ENCODE measurements at places on chromosomes 12 and 14. TPM values are rescaled to one million over a fixed set of nuclear protein-coding genes. Genes with fewer than 3 reads are reported as not detected.

DNA sequence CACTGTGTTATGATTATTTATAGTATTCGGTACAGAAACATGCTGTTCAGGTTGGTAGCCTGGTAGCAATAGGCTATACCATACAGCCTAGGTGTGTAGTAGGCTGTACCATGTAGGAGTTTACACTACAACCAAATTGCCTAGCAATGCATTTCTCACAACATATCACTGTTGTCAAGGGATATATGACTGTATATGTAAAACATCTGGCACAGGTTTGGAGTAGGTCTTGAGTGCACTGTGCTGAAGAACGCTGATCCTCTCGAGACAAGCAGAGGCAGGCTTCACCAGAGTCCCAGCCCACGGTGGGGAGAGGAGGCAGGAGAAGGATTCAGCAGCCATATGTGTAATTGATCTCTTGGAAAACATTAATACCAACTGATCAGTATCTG is 15.0 kb upstream of the TBX5 start:
- no peak overlapping the region for H3K27ac ChIP-seq
- H3K36me3 ChIP-seq = no peaks in the 10 kb centered on the region
- no peak for DNase-seq
- H3K27me3 ChIP-seq = no peaks in the 10 kb centered on the region

GRCh38 chr14:85074955-85075354 is 455.0 kb upstream of the FLRT2 start:
- no peaks in the 10 kb centered on the region for H3K27me3 ChIP-seq
- no peak for DNase-seq
- no peaks in the 10 kb centered on the region for H3K36me3 ChIP-seq
- no peak overlapping the region for H3K4me3 ChIP-seq

- H3K4me1 ChIP-seq = no peaks in the 10 kb centered on the region
- no peaks in the 10 kb centered on the region for H3K27me3 ChIP-seq
- DNase-seq = no peak
- no peak overlapping the region for H3K27ac ChIP-seq
- H3K36me3 ChIP-seq = no peaks in the 10 kb centered on the region
Measured at GRCh38 chr12:89863493-89863938, 154.9 kb upstream of the ATP2B1 start.

- no peaks in the 10 kb centered on the region for H3K36me3 ChIP-seq
- H3K27me3 ChIP-seq = no peaks in the 10 kb centered on the region
- H3K4me3 ChIP-seq = no peak overlapping the region
- no peak for DNase-seq
- H3K4me1 ChIP-seq = no peaks in the 10 kb centered on the region
Measured at GRCh38 chr12:77001276-77001675, 64.1 kb downstream of the E2F7 start.

- H3K27ac ChIP-seq = peak overlapping the region; percentile 99
- DNase-seq = no peak
- no peaks in the 10 kb centered on the region for H3K27me3 ChIP-seq
- no peaks in the 10 kb centered on the region for H3K36me3 ChIP-seq
- no peak overlapping the region for H3K4me3 ChIP-seq
- H3K4me1 ChIP-seq = peaks cover 32% of the 10 kb centered on the region
Measured at GRCh38 chr14:75260025-75260763, 18.4 kb upstream of the FOS start.

- no peaks in the 10 kb centered on the region for H3K4me1 ChIP-seq
- H3K27ac ChIP-seq = no peak overlapping the region
- H3K36me3 ChIP-seq = no peaks in the 10 kb centered on the region
- H3K27me3 ChIP-seq = no peaks in the 10 kb centered on the region
- no peak for DNase-seq
Measured at GRCh38 chr14:23406725-23407355, 1.2 kb downstream of the MYH6 start.

DNA sequence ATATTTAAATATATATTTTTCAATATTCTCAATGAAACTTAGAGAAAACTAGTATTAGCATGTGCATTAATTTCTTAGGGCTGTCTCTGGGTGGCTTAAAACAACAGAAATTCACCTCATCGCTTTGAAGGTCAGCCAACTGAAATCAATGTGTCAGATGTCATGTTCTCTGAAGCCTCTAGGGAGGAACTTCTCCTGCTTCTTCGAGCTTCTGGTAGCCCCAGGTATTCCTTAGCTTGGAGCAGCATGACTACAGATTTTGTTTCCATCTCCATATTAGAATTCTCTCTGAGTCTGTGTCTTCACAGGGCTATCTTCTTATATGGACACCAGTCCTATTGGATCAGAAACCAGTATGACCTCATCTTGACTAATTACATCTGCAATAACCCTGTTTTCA is 221.5 kb downstream of the PDZRN4 start:
- H3K27me3 ChIP-seq = no peaks in the 10 kb centered on the region
- no peak for DNase-seq
- peaks cover 13% of the 10 kb centered on the region for H3K4me1 ChIP-seq
- no peaks in the 10 kb centered on the region for H3K36me3 ChIP-seq

DNA sequence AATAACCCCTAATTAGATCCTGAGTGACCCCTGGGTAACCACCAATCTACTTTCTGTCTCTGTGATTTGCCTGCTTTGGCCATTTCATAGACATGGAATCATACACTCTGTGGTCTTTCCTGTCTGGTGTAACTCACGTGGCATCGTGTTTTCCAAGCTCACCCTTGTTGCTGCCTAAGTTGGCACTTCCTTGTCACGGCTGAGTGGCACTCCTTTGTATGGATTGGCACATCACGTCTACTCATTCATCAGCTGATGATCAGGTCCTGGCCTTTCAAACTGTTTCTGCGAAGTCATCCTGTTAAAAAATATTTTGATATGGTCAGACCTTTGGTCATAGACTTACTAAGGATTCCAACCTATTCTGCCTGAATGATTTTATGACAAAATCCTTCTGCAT is 87.7 kb downstream of the GLT1D1 start:
- DNase-seq = no peak
- peaks cover 5% of the 10 kb centered on the region for H3K4me1 ChIP-seq

- H3K4me1 ChIP-seq = peaks cover 21% of the 10 kb centered on the region
- peak; percentile 12 for DNase-seq
- H3K27ac ChIP-seq = no peak overlapping the region
- peak overlapping the region; percentile 7 for H3K4me3 ChIP-seq
- H3K27me3 ChIP-seq = peaks cover 4% of the 10 kb centered on the region
- H3K36me3 ChIP-seq = no peaks in the 10 kb centered on the region
Measured at GRCh38 chr12:78863482-78864402, 832 bp upstream of the SYT1 start.

DNA sequence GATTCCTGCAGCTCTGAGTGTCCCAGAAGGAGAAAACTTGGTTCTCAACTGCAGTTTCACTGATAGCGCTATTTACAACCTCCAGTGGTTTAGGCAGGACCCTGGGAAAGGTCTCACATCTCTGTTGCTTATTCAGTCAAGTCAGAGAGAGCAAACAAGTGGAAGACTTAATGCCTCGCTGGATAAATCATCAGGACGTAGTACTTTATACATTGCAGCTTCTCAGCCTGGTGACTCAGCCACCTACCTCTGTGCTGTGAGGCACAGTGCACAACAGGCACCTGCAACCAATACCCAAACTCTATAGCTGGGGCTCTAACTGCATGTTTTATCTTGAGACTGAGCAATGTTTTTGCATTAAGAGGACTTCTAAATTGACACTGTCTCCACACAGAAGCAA is 379.2 kb upstream of the OR4E1 start:
- H3K4me3 ChIP-seq = no peak overlapping the region
- no peaks in the 10 kb centered on the region for H3K36me3 ChIP-seq
- H3K4me1 ChIP-seq = no peaks in the 10 kb centered on the region

DNA sequence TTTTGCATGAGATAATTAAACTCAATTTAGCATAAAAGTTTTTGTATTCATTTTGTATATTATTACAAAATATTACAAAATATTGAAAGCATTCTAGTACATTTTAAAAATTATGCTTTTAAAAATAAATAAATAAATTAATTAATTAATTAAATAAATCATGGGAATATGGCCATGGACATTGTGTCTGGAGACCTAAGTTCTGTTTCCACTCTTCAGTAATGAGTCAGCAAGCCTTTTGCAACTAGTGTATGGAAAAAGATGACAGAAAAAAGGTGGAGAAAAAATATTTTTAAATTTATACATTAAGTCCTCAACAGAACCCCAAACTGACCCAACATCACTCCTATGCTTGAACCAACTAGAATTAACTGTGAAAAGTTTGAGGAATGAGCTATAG is 1187.5 kb upstream of the USP15 start:
- H3K27ac ChIP-seq = no peak overlapping the region
- H3K36me3 ChIP-seq = no peaks in the 10 kb centered on the region
- H3K4me1 ChIP-seq = no peaks in the 10 kb centered on the region

DNA sequence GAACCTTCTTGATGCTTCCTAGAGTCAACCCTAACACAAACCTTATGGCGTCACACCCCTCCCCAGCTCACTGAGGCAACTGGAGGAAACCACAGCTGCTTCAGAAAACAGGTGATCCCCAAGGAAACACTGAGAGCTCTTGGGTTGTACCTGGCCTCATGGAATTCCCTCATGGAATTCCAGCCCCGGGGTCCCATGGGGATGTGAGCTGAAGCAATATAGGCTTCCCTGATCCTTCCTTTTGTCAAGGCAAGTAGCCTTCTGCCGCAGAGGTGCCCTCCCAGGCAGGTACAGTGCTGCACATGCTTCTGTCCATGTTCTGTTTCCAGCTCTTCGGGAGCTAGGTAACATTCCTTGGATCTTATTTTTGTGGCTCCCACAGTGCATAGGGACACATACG is 47.3 kb downstream of the TSPAN11 start:
- H3K4me3 ChIP-seq = no peak overlapping the region
- H3K27me3 ChIP-seq = no peaks in the 10 kb centered on the region
- H3K36me3 ChIP-seq = no peaks in the 10 kb centered on the region
- H3K4me1 ChIP-seq = no peaks in the 10 kb centered on the region
- no peak overlapping the region for H3K27ac ChIP-seq

DNA sequence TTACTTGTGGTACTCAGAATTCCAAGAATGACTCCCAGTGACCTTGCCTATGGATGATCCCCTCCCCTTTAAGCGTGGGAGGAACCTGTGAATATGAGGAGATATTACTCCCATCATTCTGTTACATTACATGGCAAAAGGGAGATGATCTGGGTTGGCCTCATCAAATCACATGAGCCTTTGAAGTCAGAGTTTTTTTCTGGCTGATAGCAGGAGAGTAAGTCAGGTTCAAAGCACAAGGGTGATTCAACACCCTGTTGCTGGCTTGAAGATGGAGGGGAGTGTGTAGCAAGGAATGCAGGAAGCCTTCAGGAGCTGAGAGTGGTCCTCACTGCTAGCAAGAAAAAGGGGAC is 9.1 kb upstream of the MDM2 start:
- H3K27me3 ChIP-seq = no peaks in the 10 kb centered on the region
- no peak for DNase-seq
- no peak overlapping the region for H3K27ac ChIP-seq
- peaks cover 20% of the 10 kb centered on the region for H3K4me1 ChIP-seq
- no peak overlapping the region for H3K4me3 ChIP-seq
- H3K36me3 ChIP-seq = no peaks in the 10 kb centered on the region

- H3K4me1 ChIP-seq = no peaks in the 10 kb centered on the region
- DNase-seq = no peak
- H3K36me3 ChIP-seq = no peaks in the 10 kb centered on the region
Measured at GRCh38 chr14:59060841-59061240, 127.6 kb upstream of the DAAM1 start.

The SLC22A17 gene
- 36.6 TPM for total RNA-seq

The MYRFL gene
- under 0.01 TPM for total RNA-seq

The UNC79 gene
- total RNA-seq = 3.3 TPM

The KLRC2 gene
- total RNA-seq = 0.66 TPM

The KRT73 gene
- 1.3 TPM for total RNA-seq

The TMEM63C gene
- total RNA-seq = 0.33 TPM

The KCNJ8 gene
- 26.2 TPM for total RNA-seq

Measured in body of pancreas (tissue), 4 donors.